ENCODE measurements at places on chromosomes 4 and X.

DNA sequence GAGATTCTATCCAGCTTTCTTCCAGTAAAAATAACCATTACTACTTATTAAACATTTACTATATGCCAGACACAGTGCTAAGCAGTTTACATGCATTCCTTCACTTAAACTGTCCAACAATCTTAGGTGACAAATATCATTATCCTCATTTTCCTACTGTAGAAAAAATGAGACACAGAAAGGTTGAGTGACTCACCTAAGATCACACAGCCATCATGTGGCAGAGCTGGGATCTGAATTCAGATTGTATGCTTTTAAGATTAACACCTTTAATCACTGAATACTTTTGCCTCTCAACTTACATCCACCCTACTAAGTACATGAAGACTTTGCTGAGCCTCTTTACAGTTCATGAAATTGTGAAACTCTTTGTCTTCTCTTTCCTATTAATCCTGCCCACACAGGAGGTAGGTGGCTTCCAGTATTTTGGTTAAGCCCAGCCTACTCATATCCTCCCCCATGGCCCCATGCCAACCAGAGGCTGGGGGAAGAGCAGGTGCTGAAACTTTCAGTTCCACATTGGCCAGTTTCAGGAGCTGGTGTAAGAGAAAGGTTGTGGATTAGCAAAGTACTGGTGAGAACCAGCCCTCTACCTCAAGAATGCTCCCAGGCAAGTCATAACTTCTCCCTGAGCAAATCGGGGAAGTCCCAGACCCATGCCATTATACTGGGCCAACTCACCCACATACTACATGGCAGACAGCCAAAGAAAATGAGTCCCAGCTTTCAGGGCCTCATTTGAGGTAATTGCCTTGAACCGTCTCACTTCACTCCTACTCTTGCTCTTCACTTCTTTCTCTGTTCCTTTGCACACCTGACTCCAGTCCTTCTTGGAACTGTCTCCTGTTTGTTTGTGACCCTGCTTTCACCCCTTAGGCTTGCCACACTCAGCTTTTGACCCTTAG, 211.1 kb downstream of the GUCY2F start:
- peak; percentile 2 for DNase-seq

DNA sequence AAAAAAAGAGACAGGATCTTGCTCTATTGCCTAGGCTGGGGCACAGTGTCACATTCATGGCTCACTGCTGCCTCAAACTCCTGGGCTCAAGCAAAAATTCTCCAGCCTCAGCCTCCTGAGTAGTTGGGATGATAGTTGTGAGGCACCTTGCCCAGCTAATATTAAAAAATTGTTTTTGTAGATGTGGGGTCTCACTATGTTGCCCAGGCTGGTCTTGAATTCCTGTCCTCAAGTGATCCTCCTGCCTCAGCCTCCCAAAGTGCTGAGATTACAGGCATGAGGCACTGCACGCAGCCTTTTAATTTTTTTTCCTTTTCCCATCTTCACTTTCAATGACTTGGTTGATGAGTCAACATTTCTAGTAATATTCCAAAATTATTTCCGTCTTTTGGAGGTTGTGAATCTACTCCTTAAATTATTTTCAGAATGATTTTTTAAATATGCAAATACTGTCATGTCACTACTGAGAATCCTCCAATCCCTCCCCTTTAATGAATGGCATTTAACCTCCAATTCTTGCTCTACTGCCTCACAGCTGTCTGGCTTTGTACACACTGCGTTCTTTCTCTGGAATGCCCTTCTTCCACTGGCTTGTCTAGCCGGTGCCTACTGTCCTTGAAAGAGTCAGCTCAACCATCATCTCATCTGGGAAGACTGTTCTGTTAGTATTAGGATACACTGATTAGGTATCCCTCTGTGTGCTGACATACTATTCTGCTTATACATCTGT, 27.5 kb upstream of the DCTD start:
- DNase-seq, result peak; percentile 36

DNA sequence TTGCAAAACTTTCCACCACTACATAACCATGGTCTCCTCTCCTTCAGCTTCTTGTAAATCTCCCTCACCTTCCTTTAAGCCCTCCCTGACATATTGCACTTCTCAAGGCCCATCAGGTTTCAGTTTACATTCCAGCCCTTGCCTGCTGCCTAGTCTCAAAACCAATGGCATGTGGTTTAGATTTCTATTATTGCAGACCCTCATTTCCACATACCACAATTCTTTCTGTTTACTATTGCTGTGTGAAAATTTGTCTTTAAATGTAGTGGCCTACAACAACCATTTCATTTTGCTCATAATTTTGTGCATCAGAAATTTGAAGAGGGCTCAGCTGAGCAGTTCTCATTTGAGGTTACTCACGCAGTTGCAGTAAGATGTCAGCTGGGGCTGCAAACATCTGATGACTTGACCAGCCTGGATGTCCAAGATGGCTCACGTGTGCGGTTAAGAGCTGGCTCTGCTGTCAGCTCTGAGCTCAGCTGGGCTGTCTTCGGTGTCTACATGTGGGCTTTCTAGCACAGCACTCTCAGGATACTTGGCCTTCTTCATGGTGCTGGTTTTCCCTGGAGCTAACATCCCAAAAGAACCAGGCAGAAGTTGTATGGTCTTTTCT, 29.9 kb upstream of the SOD3 start:
- no peak for DNase-seq

DNA sequence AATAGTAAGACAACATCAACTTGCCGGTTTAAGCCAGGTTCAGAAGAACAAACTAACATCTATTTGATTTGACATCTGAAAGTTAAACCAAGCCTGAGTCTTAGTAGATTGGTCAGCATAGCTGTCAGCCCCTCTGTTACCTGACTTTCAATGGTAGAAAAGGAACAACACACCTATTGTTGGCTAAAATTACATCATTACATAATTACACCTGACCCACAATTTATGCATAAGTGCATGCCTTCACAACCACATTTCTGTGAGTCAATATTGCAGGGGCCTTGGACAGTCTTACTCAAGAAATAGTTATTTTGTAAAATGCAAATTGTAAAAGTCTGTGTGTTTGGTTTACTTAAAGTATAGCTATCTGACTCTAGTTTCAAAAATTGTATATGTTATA, 36.2 kb downstream of the EGFL6 start:
- DNase-seq, result no peak

DNA sequence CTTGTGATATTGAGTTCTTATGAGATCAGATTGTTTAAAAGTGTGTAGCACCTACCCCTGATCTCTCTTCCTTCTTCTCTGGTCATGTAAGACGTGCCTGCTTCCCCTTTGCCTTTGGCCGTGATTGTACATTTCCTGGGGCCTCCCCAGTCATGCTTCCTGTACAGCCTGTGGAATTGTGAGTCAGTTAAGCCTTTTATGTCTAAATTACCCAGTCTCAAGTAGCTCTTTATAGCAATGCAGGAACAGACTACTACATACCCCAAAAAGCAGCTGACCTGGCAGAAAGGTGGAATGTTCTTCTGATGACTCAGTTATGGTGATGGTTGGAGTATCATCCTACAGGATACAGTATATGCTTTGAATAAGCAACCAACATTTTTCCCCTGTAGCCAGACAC, 11.4 kb upstream of the MCUB start:
- DNase-seq, result no peak

- no peak for DNase-seq
Observed at GRCh38 chrX:36575670-36576069, 432.5 kb upstream of the FAM47C start.

DNA sequence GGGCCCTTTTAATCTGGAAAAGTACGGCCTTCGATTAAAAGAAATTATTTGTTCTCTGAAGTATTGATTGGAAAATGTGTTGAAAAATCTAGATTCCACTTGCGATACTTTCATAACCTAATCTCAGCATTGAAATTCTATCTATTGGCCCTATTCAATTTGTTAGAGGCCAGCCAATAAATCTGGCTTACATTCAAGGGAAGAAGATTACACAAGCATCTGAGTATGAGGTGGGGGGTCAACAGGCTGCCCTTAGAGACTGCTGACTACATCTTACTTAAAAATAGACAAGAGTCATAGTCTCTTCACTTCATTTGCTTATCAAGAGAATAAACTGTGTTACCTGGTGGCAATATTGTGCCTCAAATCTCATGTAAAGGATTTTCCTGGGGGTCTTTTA, 248.0 kb upstream of the KCNIP4 start:
- DNase-seq, result no peak

DNA sequence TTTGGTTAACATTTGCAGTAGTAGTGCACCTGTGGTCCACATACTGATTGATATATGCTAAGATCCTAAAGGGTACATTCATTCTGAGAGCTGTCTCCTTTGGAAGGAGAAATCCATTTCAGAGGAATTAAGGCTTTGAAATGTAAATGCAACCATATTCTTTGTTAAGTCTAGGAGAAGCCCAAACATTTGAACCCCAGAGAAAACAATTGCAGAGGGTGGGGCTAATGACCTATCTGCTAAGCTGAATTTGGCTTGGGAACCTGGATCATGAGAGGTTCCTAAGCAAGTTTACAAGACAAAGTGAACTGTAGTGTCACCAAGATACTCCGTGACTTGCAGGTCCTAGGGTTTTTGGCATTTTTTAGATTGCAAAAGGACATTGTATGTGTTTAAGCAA, 41.2 kb downstream of the LAS1L start:
- DNase-seq, result no peak

- no peak for DNase-seq
Observed at GRCh38 chrX:55715847-55716246, 1.7 kb upstream of the RRAGB start.

DNA sequence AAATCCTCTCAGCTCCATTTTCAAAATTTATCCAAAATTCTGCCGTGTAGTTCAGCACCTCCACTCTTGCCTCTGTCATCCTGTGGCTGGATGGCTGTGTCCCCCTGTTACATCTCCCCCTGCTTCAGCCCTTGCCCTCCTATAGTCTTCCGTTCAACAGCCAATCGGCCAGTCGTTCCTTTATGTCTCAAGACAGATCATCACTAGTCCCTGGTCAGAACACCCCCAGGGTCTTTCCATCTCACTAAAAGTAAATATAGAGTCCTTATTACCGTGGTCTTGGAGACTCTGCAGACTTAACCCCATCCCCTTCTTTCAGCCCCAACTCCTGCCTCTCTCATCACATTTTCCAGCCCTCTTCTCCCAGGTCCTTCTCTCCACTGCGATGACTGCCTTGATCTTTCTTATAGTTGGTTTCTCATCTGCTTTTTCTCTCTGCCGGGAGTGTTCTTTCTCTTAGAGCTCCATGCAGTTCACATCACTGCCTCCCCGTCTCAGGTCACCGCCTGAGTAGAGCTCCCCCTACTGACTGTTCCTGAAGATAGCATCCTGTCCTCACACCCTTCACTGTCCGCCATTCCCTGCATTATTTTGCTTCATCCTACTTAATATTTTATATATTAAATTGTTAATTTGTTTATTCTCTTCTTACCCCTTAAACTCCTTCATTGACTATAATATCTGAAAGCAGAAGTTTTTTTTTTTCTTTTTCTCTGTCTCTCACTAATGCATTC, 736.9 kb upstream of the MAGEB2 start:
- DNase-seq, result peak; percentile 12

DNA sequence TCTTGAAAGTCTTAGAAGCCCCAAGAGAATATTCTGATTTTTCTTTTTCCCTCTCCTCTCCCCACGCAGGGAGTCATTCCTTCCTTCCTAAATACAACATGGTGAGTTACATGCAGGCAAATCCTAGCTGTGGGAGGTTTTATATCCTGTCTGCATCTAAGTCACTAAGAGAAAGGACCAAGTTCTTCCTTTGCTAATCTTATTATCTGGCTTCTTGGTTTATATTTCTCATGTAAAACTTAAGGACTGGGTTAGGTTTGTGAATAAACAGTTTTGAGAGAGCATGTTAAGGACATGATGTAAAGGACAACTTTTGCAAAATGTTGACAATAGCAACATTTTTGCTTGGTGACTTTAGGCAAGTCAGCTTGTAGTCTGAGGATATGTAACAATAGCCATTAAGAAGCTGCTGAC, 5.1 kb upstream of the CXCL9 start:
- DNase-seq, result no peak

- DNase-seq, result no peak
Observed at GRCh38 chr4:2849267-2850152, 5.9 kb downstream of the ADD1 start.

DNA sequence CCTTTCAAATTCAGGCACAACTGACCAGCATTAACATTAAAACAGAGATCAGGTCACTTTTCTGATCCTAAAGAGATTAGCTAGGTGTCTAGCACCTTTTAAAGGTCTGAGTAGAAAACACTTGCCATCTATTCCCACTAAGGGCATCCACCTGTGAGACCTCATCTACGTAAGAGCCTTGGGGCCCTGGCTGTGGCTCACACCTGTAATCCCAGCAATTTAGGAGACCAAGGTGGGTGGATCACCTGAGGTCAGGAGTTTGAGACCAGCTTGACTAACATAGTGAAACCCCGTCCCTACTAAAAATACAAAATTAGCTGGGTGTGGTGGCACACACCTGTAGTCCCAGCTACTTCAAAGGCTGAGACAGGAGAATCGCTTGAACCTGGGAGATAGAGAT, 11.8 kb downstream of the TBC1D9 start:
- DNase-seq, result no peak

GRCh38 chr4:21569638-21570037, 378.9 kb downstream of the KCNIP4 start:
- DNase-seq, result no peak

DNA sequence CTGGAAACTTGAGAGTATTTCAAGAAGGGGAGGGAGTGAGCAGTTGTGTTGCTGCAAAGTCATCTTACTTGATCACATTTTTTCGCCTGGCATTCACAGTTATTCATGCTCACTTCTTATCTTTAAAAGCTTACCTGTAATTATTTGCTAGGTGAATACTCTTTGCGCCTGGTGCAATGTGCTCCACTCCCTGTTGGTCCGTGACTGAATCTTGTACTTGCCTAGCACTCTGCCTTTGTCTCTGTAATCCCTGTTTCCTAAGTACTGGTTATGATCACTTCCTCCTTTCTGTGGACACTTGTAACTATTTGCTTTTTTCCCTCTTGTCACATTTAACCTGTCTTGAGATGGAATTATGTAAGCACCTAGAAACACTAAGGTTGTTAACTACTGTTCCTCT, 5.8 kb downstream of the BMP2K start:
- no peak for DNase-seq

- DNase-seq, result no peak
Observed at GRCh38 chr4:55673424-55673823, 37.3 kb upstream of the NMU start.

DNA sequence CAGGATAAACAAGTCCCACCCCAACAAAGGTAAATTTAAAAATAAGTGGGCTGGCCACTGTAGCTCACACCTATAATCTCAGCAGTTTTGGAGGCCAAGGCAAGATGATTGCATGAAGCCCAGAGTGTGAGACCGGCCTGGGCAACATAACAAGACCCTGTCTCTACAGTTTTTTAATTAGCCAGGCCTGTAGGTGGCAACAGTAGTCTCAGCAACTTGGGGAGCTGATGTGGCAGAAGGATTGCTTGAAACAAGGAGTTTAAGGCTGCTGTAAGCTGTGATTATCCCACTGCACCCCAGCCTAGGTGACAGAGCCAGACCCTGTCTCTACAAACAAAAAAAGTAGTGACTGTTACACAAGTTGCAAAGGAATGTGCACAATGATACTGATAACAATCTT, 74.6 kb upstream of the FAAH2 start:
- no peak for DNase-seq

GRCh38 chr4:91485415-91485814, 818.4 kb upstream of the GRID2 start:
- DNase-seq, result no peak

All from T47D (cell line).